ENCODE measurements at places on chromosomes 7 and 10. TPM values are rescaled to one million over a fixed set of nuclear protein-coding genes. Genes with fewer than 3 reads are reported as not detected.

GIMAP6 gene
- total RNA-seq = 50.6 TPM

HOXA11 gene
- 1.2 TPM for total RNA-seq

BEND7 gene
- total RNA-seq = 15.1 TPM

JAKMIP3 gene
- 0.90 TPM for total RNA-seq

SERPINE1 gene
- 118 TPM for total RNA-seq

MEST gene
- 145 TPM for total RNA-seq

PTF1A gene
- not detected for total RNA-seq

SPDYE5 gene
- not detected for total RNA-seq

NKX2-3 gene
- total RNA-seq = not detected

All from adrenal gland (tissue), 19 donors.